ENCODE measurements at places on chromosomes 12 and 14. TPM values are rescaled to one million over a fixed set of nuclear protein-coding genes. Genes with fewer than 3 reads are reported as not detected.

DNA sequence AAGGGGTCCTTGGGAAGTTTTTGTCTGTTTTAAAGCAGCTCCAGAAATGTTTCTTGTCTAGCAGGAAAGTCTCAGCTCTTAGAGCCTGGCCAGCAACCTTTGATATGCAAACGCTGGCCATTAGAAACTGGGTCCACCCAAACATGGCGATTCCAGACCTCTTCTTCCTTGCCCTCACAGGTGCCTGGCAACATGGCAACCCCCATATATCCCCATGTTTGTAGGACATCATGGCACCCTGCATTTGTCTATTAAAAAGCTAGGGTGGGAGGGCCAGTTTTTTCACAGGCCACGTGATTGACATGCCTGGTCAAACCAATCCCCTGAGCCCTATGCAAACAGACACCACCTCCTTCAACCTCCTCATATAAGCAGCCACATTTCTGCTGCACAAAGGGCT, 848.7 kb upstream of the FOXG1 start:
- no peak overlapping the region for H3K4me3 ChIP-seq
- no peaks in the 10 kb centered on the region for H3K27me3 ChIP-seq
- DNase-seq, result no peak
- no peaks in the 10 kb centered on the region for H3K36me3 ChIP-seq
- no peaks in the 10 kb centered on the region for H3K4me1 ChIP-seq

DNA sequence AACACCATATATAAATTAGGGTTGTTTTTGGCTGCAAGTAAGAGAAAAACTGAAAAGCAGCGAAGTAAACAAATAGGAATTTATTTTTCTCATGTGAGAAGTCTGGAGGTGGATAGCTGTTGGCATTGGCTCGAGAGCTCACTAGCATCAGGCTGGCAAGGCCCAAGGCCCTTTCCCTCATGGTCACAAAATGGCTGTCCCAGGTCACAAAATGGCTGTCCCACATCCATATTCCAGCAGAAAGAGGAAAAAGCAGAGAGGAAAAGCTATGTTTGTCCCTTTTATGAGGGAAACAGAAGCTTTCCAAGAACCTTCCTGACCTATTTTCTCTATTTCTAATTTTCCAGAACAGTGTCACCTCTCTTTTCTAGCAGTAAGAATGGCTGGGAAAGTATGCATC, 7.5 kb downstream of the CCDC60 start:
- H3K36me3 ChIP-seq, result peaks cover 4% of the 10 kb centered on the region
- H3K4me3 ChIP-seq, result no peak overlapping the region
- no peaks in the 10 kb centered on the region for H3K27me3 ChIP-seq
- DNase-seq, result no peak

DNA sequence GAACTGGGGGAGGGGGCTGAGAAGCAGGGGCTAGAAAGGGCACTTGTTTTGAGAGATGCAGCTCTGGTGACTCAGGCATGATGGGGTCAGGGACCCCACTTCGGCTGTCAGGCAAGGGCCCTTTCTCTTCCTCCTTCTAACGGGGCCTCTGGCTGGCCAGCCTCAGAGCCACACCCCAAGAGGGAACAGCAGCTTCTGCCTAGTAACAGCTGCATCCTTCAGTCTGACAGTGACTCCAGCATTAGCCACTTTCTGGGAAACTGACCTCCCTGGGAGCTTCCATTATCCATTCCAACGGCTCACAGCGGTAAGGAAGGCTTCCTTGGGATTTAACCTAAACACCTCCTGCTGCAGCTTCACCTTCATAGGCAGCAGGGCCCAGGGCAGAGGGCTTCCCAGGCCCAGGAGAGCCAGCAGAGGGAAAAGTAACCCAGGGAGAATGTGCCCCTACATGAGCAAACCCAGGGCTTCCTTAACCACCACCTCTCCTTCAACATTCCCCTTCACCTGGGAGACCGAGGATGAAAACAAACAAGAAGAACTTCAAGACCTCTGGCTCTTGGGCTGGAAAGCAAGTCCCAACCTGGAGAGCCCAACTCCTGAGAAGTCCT, 2.7 kb downstream of the NCKAP5L start:
- no peak for DNase-seq
- H3K36me3 ChIP-seq, result peaks cover 4% of the 10 kb centered on the region

Gene RAD9B
- 0.33 TPM for total RNA-seq

Gene PMCH
- not detected for total RNA-seq

Gene PLEKHD1
- 2.0 TPM for total RNA-seq

DNA sequence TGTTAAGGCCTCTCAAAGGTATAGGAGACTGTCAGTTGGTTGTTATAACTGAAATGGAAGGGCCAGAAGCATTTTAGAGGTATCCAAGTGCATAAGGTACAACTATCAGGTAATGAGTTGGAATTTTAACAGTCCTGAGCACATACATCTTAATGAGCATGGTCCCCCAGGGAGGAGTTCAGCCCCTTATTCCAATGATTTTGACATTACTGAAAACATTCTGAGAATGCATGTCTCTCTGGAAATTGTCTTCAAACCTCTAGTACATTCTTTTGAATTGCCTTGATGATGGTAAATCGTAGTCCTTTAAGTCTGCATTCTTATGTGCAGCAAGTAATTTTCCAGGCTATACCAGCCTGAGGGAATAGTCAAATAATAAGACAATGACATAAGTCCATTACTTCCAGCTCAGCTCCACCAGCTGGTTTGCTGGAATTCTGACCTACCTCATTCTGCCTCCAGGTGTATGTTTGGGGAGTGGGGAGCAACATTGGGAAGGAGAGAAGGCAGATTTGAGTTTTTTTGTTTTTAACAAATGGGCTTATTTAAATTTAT, 239.2 kb downstream of the MSRB3 start:
- no peak for DNase-seq
- peaks cover 4% of the 10 kb centered on the region for H3K4me1 ChIP-seq
- H3K4me3 ChIP-seq, result no peak overlapping the region
- H3K27me3 ChIP-seq, result no peaks in the 10 kb centered on the region
- H3K27ac ChIP-seq, result no peak overlapping the region

DNA sequence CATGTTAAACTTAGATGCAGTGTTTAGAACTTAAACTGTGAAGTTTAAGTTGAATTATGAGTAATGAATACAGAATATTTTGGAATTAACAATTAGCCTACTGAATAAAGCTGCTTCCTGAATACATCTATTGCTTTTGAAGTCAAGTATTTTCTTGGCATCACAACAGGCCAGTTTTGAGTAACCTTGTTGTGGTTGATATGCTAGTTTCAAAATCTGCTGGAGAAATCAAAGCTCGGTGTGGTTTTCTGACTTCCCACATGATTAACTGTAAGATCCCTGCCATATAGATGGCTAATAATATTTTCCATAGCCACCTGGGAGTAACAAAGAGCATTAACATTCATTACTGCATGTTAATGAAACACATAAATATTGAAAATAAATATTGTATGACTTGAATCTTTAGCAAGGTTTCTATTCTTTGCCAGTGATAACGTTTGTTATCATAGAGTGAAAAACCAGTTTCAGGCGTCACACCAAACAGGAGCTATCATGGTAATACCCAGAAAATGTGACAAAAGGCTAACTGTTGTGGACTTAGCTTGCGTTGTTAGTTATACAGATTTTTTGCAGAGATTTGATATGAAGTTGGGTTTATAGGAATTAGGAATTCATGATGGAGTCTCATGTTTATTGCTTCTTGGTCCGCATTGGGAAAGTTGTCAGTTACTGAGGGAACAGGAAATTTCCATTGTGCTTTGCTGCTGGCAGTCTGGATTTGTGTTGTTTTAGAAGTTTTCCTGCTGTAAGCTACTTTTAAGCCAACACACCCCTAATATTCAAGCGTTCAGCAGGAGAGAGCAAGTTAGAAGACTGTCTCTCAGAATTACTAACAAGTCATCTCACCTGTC, 32.1 kb downstream of the PPFIBP1 start:
- no peak overlapping the region for H3K27ac ChIP-seq
- no peaks in the 10 kb centered on the region for H3K27me3 ChIP-seq
- H3K4me3 ChIP-seq, result no peak overlapping the region
- peaks cover 13% of the 10 kb centered on the region for H3K4me1 ChIP-seq

- H3K4me1 ChIP-seq, result peaks cover 4% of the 10 kb centered on the region
- peak overlapping the region; percentile 69 for H3K4me3 ChIP-seq
- peaks cover 2% of the 10 kb centered on the region for H3K36me3 ChIP-seq
- H3K27me3 ChIP-seq, result peaks cover 70% of the 10 kb centered on the region
- DNase-seq, result peak; percentile 38
Measured at GRCh38 chr14:77124345-77125280, 17.0 kb downstream of the ZDHHC22 start.

- no peaks in the 10 kb centered on the region for H3K4me1 ChIP-seq
- DNase-seq, result no peak
Measured at GRCh38 chr12:22810036-22810435, 185.1 kb downstream of the ETNK1 start.

Data from progenitor cell of endocrine pancreas (in vitro differentiated cells).